Right renal pelvis (tissue), 4 donors: ENCODE measurements at places on chromosomes 2 and 18.

- no peak for DNase-seq
Observed at GRCh38 chr2:175805442-175806124, 196.5 kb downstream of the LNPK start.

DNA sequence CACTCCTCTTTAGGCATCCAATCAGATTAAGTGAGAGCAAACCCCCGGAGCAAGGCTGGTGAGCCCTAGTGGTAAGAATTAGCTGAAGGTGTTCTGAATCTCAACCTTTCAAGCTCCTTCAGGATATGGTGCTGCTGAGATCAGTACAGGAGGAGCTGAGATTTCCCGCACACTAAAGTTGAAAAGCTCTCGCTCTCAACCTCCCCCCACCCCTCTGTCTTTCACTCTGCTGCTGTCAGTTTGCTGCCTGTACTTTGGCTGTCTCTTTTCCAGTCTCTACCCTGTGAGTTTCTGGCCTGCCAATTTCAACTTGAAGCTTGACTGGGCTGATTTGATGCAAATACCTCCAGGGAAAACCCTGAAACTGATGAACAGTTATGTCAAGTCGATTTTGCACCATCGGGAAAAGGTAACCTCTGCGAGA, 15.7 kb downstream of the ZEB2 start:
- DNase-seq, result no peak

DNA sequence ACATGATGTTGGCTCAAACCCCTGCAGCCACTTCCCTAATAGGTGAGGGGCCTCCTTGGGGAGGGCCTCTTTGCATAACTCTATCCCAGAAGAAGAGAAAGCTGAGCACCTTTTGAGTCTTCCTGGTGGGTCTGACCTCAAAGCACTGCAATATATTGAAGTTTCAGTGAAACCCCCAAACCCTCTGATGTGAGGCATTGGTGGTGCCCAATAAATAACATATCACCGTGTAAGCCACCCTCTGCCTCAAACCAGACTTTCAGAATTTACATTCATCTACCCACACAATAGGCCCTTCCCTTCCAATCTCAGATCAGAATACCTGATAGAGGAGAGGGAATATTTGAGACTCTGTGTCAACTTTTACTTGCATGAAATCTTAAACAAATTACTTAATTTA, 142.8 kb upstream of the STK17B start:
- DNase-seq, result no peak

DNA sequence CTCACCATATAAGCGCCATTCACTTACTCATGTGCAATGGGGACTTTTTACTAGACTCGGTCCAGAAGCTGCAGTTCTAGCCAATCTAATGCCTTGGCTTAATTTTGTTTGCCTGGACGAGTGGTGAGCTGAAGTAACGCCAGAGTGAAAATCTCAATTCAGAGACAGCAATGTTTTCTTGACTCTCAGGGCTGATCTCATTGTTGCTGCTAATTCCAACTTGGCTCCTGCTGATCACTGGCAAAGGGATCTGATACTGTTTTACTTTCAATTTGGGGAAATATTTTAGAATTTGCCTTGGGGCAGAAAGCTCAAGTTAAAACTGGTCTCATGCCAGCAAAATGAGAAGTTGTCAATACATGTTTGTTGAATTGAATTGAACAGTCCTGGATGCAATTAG, 906.6 kb upstream of the CDH2 start:
- DNase-seq, result no peak

DNA sequence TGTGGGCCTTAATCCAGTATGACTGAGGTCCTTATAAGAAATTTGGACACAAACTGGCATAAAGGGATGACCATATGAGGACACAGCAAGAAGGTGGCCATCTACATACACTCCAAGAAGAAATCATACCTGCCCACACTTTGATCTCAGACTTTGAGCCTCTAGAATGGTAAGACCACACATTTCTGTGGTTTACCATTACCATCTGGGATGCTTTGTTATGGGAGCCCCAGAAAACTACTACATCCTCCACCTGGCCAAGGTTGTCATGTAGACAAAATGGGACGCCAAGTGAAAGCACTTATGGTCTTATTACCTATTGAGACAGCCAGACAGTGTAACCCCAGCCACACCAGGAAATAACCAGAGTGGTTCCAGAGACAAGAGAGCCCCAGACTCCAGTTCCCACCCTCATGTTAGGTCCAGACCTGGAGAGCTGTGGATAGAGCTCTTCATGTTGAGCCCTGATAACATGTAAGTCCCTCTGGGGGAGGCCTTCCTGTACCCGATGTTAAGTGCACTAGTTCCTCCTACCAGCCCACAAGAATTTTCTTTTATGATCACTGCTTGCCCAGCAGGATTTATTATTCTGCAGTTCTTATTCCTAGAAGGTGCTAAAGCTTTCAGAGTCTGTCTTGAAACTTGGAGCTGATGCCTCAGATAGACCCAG, 4.6 kb upstream of the ADD2 start:
- no peak for DNase-seq

DNA sequence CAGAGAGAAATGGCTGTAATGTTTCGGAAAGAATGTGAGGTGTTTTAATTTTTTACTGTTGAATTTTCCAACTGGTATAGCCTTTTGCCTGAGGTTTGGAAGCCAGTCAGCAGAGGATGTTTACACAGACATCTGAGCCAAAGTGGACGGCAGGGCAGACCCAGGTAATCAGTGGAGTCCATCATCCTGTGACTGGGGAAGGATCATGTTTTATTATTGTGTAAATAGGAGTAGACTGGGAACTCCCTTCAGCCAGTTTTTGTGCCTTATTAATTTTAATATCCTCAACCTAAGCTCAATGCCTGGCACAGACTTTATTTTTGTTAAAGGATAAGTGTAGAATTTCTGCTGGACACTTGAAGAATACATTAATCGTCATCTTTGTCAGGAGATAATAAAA, 142.0 kb upstream of the GAREM1 start:
- DNase-seq, result no peak

- DNase-seq, result no peak
Observed at GRCh38 chr2:190904640-190905261, 24.1 kb downstream of the GLS start.

DNA sequence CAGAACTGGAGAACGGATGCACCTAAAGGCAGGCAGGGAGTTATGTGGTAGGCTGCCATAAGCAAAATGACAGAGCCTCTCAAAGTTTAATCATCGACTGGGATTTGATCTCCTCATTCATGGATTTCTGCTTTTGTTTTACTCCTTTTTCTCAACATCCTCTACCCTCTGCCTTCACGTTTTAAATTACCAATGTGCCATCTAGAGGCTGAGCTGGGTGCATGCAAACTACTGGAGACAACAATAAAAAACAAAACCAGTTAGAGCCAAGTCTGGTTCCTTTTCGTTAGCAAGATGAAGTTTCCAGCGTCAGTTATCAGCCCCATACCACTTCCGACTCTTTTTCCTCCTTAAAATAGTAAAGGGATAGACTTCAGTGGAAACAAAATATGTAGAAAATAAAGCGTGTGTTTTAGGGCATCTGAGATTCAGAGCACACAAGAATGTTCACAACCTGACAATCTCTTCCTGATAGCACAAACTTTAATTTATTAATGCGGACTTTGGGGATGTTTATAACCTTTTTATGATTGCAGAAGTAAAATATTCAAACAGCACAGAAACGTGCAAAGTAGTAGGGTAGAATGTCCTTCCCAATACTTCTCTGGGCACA, 117.0 kb downstream of the LAMA1 start:
- peak; percentile 37 for DNase-seq

GRCh38 chr2:16386431-16386830, 279.2 kb downstream of the CYRIA start:
- DNase-seq, result no peak

DNA sequence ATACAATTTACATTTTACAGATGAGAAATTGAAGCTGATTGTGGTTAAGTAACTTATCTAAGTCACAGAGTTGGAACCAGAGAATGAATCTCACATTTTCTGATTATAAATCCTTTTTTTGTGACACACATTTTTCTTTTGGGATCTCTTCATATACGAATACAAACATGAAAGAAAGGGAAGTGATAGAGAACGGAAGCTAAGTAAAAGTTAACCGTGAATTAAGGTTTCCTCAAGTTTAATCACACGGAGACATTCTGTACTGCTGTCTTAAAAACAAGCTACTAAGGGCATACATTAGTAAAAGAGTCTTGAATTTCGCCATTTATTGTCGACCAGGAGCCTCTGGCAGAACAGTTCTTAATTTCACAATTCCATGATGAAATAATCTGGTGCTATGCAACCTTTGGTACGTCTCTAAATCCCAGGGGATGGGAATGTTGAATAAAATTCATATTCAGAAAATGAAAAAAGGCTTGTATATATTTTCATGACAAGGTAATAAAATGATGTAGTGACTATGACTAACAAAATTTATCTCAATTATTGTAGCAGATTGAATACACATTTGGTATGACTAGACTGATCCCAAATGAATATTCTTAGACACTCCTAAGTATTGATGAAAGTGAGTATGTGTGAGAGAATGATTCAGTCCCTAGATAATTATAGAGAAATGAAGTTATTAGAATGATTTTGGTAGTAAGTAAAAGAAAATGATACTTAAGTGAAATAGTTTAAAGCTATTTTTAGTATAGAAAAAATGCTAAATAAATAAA, 40.3 kb upstream of the ZSWIM2 start:
- no peak for DNase-seq

GRCh38 chr2:223877721-223878410, 40.5 kb upstream of the AP1S3 start:
- DNase-seq, result no peak

DNA sequence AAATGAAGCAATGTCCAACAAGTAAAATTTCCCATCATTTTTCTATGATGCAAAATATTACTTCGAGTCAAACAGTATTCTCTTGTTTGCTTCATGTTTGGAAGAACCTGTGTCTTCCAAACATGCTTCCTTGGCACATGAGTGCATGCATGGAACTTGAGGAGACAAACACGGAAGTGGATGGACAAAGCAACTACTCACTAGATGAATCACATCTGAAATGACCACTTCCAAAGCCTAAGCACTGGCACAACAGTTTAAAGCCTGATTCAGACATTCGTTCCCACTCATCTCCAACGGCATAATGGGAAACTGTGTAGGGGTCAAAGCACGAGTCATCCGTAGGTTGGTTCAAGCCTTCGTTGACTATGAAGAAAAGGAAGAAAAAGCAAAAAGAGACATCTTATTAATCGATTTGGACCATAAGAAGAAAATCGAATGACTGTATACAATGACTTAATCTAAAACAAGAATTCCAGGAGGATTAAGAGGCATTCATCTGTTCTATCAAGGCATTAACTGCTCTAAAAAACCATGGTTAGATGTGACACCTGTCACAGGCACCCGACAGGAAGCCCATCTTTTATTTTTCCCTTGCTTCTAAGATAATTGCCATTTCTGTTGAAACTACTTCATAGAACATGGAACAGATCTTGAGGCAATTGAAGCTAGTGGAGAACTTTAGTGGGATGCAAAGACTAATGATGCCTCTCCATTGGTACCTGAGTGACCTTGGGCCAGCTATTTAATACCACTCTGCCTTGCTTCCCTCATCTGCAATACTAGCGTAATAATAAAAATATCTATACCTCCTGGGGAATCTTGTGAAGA, 56.0 kb downstream of the ATIC start:
- DNase-seq, result no peak
